ENCODE measurements at places on chromosomes 12 and 14.

GRCh38 chr12:113055594-113056380 is 743 bp upstream of the DTX1 start:
- no peak for DNase-seq

DNA sequence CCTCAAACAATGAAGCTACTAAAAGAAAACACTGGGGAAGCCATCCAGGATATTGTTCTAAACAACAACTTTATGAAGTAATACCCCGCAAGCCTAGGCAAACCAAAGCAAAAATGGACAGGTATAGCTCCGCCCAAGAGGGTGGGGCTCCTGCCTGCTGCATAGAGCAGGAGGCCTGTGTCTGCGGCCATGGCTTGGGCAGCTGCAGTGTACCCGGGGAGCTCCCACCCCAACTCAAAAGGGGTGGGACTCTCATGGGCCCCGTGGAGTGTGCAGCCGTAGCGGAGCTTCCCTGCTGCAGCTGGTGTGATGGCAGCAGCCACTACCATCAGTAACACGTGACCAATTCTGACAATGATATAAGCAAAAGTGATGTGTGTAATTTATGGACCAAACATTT is 264.2 kb upstream of the KITLG start:
- DNase-seq = no peak

- no peak for DNase-seq
These were observed at the start of gene HIP1R for GRCh38 chr12:122834921-122835749. HIP1R (plus strand) TSS chr12:122835457; CDS start chr12:122835551, 94 bp downstream.

- DNase-seq = no peak
These were observed 2.7 kb downstream of the PHC1 start for GRCh38 chr12:8917031-8917430.

DNA sequence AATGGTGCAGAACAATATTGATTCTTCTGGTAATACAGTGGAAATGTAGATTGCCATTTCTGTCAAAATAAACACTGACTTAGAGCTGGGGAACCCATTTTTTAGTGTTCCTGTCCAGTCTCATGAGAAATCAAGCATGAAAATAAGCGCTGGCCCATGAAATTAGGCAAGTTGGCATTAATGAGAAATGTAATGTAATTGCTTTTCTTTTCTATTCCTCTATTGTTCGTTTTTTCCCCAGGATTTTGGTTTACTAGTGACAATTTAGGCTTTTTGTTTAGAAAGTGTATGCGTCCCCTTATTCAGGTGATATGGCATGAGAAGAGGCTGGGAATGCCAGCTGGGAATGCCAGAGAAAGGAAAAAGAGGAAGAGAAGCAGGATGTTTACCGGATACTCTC is 64.4 kb upstream of the KICS2 start:
- DNase-seq = no peak

DNA sequence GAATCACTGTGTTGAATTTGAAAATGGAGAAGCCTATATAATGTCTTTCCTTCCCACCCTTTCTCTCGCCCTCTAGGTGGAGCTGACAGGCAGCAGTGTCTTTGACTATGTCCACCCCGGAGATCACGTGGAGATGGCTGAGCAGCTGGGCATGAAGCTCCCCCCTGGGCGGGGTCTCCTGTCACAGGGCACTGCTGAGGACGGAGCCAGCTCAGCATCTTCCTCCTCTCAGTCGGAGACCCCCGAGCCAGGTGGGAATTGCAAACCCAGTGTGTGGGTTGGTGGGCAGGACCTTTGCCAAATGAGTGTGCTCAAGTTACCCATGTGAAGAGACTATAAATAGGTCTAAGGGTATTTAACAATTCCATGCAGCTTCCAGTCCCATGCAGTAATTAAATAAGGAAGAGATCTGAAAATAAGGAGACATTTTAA is 274.7 kb downstream of the EGLN3 start:
- peak; percentile 77 for DNase-seq

GRCh38 chr14:31927348-31927832 is 149.7 kb upstream of the ARHGAP5 start:
- DNase-seq = peak; percentile 74

GRCh38 chr12:26275313-26276131 is 80.1 kb downstream of the SSPN start:
- no peak for DNase-seq
